ENCODE measurements at places on chromosomes 6 and 20.

DNA sequence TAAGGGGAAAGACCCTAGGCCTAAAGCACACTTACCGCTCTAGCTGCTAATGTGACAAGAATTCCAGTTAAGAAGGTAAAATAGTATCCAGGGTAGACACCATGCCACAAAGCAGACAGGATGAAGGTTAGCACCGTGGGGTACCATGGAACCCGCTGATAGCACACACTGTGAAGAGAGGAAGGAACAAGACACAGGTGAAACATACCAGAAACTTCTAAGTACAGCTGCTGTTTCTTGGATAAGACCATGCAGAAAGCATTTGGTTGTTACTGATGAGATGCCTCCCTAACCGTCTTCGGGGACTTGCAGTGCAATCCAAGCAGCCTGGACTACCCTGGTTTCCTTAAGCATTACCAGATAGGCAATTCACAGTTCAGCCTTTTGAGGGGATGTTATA is 99.4 kb downstream of the MBOAT1 start:
- no peak for DNase-seq

DNA sequence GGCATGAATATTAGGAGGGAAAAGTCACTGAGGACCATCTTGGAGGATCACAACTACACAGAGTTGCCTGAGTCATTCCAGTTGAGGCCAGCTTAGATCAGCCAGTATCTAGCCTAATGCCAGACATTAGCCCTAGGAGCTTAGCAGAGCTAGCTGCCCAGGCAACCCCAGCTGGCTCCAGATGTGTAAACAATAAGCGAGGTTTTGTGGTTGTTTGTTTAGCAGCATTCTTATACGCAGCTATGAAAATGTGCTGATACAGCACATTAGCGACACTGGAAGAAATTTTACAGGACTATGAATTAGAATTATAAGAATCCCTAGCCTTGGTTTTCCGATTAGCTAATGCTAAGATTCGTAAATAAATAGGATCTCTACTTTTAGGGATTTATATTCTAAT is 59.3 kb downstream of the BTBD3 start:
- DNase-seq, result no peak

GRCh38 chr6:17099401-17100059 is 2.3 kb upstream of the STMND1 start:
- no peak for DNase-seq

- no peak for DNase-seq
These were observed 69.3 kb downstream of the ALDH8A1 start for GRCh38 chr6:134880487-134881190.

- no peak for DNase-seq
These were observed 398.5 kb downstream of the TAF4 start for GRCh38 chr20:61667056-61667792.

DNA sequence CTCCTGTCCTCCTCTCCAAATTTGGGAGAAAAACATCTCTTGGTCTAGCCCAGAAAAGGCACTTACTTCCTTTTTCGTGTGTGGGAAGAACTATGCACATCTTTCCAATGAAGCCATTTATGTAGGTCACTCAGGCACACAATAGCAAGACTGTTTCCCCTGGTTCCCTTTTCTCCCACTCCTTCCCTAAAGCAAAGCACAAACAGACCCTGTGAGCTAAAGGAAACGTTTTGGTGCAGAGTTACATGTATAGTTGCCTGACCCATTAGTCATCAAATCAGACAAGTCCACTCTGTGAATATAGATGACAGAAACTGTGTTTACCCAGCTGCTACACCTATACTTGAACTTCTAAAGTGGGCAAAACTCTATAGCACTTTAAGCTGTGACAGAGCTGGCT is 474.6 kb downstream of the COL12A1 start:
- DNase-seq, result no peak

DNA sequence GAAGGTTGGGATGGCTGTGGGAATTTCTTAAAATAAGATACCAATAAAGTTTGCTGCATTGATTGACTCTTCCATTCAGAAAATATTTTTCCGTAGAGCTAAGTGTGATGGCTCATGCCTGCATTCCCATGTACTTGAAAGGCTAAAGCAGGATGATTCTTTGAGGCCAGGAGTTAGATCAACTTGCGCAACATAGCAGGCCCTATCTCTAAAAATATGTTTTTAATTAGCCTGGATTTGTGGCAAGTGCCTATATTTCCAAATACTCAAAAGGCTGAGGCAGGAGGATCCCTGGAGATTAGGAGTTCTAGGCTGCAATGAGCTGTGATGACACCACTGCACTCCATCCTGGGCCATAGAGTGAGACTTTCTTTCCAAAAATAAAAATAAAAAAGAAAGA is 431.2 kb upstream of the PTCHD4 start:
- no peak for DNase-seq

DNA sequence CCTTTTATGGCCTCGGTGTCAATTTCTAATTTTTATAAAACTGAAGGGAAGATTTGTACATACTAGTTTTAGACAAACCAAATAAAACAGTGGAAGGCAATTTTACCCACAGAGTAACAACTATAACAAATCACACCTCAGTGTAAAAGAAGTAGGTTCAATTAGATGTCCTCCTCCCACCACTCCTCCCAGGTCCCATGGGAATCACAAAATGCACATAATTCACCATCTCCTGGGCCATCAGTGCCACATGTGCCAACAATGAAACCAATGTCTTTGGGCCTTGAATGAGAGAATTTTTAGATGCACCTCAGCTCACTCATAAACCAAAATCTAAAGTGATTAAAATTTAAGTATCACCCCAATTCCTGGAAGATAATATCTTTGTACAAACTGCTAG is 267.8 kb downstream of the BTBD9 start:
- no peak for DNase-seq

DNA sequence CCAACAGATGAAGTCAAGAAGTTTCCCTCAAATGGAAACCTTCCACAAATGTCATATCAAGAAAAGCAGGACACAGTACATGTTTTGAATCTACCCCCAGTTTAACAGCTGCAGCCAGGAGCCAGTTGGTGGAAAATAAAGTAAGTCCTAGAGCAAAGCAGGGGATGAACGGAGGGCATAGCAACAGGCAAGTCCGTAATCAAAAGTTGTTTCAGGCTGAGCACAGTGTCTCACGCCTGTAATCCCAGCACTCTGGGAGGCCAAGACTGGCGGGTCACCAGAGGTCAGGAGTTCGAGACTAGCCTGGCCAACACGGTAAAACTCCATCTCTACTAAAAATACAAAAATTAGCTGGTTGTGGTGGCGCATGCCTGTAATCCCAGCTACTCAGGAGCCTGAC is 2.4 kb upstream of the SALL4 start:
- DNase-seq, result no peak

DNA sequence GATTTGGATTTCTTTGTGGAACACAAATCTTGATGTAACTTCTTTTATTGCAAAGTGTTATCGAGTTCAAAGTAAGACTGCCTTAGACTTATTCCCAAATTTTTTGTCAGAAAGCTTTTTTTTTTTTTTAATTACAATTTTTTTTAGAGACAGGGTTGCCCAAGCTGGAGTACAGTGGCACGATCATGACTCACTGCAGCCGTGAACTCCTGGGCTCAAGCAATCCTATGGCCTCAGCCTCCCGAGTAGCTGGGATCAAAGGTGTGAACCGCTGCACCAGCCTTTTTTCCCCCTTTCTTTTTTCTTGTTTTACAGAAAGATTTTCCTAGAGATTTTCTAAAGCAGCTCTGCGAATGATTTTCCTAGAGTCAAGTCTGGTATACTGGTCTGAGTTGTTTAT is 2.8 kb downstream of the RIOK1 start:
- no peak for DNase-seq

- no peak for DNase-seq
These were observed 36.4 kb downstream of the DLGAP4 start for GRCh38 chr20:36342331-36343120.

DNA sequence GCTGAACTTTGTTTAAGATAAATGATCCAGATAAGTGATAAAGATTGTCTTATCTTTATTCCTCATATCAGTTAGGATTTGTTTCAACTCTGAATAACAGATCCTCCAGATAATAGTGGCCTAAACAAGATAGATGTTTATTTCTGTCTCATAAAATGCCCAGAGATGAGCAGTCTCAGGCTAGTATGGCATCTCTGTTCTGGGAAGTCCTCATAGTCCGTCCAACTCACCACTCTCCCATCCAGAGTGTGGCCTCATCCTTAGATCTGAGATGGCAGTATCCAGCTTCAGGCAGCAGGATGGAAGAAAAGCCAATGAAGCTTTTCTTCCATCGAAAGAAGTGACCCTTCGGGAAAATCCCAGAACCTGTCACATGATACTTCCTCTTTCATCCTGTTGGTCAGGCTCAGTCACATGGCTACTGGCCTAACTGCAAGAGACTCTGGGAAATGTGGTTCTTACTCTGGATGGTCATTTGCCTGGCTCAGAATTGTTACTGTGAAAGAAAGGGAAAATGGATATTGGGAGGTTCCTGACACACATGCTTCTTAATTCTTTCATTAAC is 29.4 kb upstream of the TAGAP start:
- DNase-seq, result no peak

- no peak for DNase-seq
These were observed 161.8 kb downstream of the DLL1 start for GRCh38 chr6:170128811-170129681.
